Kidney (tissue), 22 donors: ENCODE measurements at places on chromosomes 5 and 9. TPM values are rescaled to one million over a fixed set of nuclear protein-coding genes. Genes with fewer than 3 reads are reported as not detected.

GCNT1 gene
- 0.88 TPM for polyA plus RNA-seq

INIP gene
- polyA plus RNA-seq: 14.5 TPM

NUTM2F gene
- not detected for polyA plus RNA-seq

TMEM174 gene
- polyA plus RNA-seq: 59.0 TPM

FBXW11 gene
- 16.0 TPM for polyA plus RNA-seq

PCDHGB2 gene
- not detected for polyA plus RNA-seq

TMEM8B gene
- 17.6 TPM for polyA plus RNA-seq

OTP gene
- polyA plus RNA-seq: not detected

HMMR gene
- 0.58 TPM for polyA plus RNA-seq

CDK9 gene
- 45.2 TPM for polyA plus RNA-seq
